Hippocampal formation (tissue), 2 donors: ENCODE measurements at places on chromosomes 1 and 21.

GRCh38 chr1:192445839-192446489, 129.2 kb downstream of the RGS21 start:
- no peak for DNase-seq

DNA sequence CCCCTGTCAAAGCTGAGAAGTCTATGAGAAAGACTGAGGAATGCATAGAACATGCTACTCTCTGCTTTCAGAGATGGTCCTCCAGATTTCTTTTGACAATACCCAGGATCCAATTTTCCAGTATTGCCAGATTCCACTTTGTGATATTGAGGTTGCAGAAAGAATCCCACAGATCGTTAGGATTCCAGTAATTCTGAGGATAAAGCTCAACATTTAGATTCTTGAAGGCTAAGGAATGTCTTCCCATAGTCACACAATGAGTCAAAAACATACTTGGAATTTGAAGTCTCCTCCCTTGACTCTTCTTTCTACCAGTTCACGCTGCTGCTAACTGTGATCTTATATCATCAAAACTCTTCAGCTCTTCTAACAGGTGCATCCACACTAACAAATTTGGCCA, 57.1 kb downstream of the TNFSF18 start:
- DNase-seq, result no peak

- no peak for DNase-seq
These were observed 185.3 kb downstream of the ZP4 start for GRCh38 chr1:237705462-237705861.

DNA sequence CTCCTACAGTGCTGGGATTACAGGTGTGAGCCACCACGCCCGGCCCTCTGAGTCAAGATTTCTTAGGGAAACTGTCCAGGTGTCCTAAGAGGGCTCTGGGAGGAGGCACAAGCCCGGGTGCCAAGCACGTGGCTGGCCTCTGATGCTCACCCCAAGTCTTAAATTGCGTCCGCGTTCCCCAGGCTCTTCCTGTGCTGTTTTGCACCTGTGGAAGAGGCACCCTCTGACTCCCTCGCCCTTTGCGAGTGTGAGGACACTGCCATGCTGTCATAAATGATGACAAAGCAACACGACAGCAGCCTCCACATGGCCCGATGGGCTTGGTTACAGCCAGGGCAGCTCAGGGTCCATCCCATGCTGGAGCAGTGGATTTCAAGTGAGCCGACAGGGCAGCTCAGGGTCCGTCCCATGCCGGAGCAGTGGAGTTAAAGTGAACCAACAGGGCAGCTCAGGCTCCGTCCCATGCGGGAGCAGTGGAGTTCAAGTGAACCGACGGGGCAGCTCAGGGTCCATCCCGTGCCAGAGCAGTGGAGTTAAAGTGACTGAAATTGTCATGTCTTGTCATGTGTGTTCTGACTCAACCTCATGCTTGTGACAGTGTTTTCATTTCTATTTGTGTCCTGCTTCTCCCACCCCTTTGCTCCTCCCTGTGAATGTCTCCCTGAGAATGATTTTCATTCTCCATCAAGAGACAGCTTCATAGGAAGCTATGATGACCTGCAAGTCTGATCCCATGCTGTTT, 33.9 kb downstream of the PCNT start:
- no peak for DNase-seq

DNA sequence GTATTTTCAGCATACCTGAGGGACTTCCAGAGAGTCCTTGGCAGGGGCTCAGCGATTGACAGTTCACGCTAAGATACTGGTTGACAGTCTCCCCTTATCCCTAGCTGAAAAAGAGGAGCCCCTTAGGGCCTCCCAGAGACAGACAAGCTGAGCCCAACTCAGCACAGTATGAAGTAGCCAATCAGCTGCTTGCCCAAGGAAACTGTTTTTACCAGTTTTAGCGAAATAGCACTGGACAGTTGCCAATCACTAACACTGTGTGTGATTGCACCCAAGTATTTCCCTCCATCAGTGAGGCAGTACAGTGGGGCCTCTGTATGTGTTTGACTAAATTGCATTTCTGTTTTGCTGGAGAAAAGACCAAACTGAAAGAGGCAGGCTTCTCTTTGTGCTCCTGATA, 27.0 kb downstream of the KHDRBS1 start:
- peak; percentile 36 for DNase-seq

DNA sequence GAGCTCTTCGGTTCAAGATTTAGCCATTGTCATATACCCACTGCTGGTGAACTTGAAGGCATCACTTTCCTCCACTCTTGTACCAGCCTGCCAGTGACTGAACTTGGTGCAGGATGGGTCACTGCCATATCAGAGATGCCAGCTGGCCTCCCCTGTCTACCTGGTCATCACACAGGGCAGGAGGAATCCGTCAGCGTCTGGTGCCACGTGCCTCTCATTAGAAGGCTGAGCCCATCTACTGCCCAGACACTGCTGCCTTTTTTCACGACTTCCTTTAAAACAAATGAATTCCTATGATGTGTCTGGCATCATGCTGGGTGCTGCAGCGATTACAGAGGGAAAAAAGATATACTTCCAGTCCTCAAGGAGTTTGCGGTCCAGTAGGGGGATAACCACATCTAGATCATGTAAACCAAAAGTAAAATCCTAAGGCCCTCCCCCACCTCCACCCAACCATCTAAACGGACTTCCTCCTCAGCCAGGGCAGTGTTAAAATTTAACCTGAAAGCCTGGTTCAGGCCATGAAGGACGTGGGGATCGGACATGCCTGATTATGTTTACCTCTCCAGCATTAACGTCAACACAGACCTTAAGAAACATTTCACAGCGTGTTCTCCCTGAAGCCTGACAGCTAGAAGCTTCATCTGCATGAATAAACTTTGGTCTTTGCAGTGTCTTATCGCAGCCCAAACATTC, 29.2 kb upstream of the PDE9A start:
- DNase-seq, result no peak

- DNase-seq, result no peak
These were observed 55.7 kb downstream of the C21orf91 start for GRCh38 chr21:17763288-17764037.

DNA sequence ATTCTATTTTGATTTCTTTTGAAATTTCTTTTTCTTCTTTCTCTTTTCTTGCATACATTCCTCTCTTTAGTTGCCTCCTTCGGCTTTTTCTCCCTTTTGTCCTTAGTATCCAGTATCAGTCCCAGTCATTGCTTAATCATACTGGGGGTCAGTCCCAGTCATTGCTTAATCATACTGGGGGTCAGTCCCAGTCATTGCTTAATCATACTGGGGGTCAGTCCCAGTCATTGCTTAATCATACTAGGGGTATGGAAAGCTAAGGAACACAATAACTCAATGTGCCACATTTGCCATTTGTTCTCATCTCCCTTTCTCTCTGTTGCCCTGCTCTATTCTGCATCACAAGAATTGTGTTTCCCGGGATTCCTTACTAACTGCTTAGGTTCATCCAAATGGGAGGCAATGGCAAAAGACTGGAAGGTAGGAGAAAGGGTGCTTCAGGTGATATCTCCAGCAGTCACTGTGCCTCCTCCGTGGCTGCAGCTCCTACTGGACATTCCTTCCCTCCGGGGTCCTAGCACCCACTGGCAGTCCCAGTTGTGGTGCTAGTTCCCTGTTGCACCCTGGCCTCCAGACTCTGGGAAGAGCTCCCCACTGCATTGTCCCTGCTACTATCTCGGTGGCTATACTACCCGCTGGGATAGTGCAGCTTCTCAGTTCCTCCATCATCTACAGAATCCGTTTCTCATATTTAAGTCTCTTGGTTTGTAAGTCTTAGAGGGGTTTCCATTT, 32.6 kb upstream of the LAMC1 start:
- no peak for DNase-seq
